ENCODE measurements at places on chromosomes 5 and 9.

DNA sequence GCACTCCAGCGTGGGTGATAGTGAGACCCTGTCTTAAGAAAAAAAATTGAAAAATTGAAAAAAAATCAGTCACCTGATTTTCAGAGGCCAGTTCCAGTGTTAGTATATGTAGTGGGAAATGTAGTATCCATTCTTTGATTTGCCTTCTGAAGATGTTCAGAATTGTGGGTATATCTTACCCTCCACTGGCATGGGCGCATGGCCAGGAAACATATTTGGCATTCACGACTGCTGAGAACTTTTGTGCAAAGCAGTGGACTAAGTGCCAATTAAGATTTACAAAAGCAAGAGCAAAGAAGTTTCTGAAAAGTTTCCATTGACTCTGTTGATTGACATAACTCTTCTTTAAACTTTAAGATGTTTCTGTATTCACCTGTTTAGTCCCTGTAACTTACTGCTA lies 2.4 kb downstream of the CAVIN4 start:
- DNase-seq: no peak

- DNase-seq: no peak
Measured at GRCh38 chr5:127290019-127290945, at the start of gene MEGF10. Gene MEGF10 (plus strand): TSS chr5:127290796. CDS start chr5:127331309, 40,513 bp downstream.

GRCh38 chr5:94577466-94578245 lies 40.7 kb downstream of the KIAA0825 start:
- no peak for DNase-seq

DNA sequence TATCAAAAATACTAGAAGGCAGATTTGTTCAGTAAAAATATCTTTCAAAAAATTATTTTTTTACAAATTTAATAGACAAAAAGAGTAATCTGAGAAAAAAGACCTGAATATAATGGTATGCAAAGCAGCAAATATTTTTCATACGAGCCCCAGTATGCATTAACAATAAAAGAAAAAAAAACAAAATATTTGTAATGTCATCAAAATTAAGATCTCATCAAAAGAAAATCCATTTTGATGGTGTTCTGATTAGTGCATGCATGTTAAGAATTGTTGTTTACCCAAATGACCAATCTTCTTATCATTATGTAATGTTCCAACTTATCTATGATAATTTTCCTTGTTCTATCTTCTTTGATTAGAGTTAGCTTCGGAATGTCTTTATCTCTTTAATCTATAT lies 106.1 kb downstream of the CDH9 start:
- no peak for DNase-seq

- no peak for DNase-seq
Measured at GRCh38 chr5:23823521-23823920, 316.1 kb downstream of the PRDM9 start.

- no peak for DNase-seq
Measured at GRCh38 chr5:103259705-103260355, 1.3 kb downstream of the MACIR start.

- DNase-seq: no peak
Measured at GRCh38 chr9:137370865-137371520, 52.0 kb downstream of the EXD3 start.

- no peak for DNase-seq
Measured at GRCh38 chr9:93812410-93812668, 142.8 kb downstream of the BARX1 start.

- no peak for DNase-seq
Measured at GRCh38 chr5:126341906-126342630, 81.1 kb upstream of the GRAMD2B start.

DNA sequence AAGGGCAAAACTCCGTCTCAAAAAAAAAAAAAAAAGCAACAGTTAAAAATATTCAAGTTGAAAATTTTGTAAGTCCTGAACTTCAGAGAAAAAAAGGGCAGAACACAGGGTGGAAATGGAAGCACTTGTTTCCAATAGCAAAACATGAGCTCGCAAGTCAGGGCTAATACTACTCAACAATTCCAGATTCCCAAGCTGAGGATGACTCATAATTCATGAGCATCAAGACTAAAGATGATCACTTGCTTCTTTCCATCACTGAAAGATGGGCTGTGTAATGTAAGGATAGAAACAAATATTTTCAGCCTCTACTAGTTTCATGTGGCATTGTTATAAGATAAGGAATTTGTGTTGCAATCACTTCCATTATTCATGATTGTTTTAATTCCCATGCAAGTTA lies 33.5 kb upstream of the FST start:
- no peak for DNase-seq

- no peak for DNase-seq
Measured at GRCh38 chr9:112384690-112385089, 4.8 kb downstream of the HSDL2 start.

GRCh38 chr5:164012371-164012770 lies 507.0 kb downstream of the MAT2B start:
- no peak for DNase-seq

DNA sequence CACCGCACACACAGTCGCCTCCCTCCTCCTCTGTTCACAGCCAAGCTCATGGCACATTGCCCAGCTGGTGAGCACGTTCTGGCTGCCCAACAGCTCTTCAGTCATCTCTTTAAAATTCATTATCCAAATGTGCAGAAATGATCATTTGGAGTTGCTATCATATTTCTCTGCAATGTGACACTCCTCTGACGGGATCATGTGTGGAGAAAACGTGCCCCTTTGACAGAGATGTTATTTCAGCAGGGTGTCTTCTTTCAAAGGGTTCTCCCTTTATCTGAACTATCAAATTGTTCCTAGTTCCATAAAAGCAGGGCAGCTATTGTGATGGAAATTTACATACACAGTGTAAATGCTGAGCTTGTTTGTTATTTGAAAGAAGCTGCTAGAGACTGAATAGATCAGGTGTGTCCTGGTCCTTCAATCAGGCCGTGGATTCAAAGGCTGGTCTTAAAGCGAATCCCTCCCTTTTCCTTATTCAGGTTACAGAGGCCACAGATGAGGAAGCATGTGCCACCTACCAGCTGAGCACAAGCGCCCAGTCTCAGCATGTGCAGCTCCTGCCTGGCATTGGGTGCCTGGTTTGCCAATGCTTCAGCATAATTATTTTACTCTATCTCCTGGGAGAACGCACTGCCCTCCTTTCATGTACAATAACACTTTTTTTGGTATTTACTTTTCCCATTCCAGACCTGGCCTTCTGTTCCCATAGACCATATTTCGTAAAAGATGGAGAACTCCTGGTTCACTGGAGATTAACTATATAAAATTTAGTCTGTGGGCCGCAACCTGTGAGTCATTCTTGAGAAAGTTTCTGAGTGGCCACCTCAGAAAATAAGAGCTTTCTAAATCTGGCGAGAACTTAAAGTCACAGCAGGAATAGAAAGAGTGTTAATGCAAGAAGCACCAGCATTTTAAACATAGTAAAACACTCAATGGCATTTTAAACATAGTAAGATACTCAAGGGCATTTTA lies 433.7 kb downstream of the ENC1 start:
- peak; percentile 79 for DNase-seq

DNA sequence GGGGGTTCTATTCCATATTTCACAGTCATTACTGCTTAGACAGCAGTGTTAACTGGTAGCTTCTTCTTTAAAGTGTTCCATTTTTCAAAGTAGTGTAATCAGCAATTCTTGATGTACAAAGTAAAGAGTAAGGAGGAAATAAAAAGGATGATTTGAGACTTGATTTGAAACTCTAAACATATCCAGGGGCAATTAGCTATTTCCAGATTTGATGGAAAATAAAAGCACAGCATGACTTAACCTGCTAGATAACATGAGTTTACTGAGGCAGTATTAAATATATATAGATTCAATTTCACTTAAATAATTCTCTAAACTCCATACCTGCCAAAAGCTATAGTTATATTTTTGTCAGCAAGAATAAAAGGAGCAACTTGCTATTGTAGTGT lies 29.8 kb downstream of the NR2F1 start:
- DNase-seq: no peak

GRCh38 chr9:134844821-134845220 lies 35.8 kb upstream of the FCN2 start:
- DNase-seq: no peak

- DNase-seq: no peak
Measured at GRCh38 chr5:2685651-2686272, 65.7 kb downstream of the IRX2 start.

DNA sequence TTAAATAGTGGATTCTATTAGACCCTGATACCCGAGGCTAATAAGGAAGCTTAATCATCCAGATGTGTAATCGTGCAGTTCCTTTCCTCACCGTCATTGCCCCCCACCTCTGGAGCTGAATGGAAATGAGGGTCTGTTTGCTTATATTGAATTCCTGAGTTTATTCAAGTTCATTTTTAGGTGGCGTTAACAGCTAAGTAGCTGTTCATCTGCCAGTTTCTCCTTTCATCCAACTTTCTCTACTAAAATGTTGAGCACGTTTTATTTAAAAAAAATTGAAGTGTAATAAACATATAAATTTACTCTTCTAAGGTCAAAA lies 291.0 kb downstream of the DOCK8 start:
- no peak for DNase-seq

DNA sequence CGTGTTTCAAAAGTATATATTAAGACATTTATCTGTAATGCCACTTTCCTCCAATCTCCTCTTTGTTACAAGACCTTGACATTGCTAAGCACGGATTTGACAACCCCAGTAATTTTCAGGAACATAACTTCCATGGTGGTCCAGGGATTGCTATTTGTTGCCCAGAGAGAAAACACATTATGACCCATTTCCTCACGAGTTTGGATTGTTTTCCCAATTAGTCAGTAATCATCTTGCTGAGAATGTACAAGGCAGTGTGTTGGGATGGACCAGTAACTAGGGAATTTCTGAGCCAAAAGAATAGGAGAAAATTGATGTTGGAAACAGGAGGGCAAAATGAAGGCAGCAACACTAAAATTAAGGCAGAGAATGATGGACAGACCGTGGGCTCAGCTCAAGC lies 574.1 kb downstream of the EBF1 start:
- no peak for DNase-seq

GRCh38 chr5:99308131-99308530 lies 379.3 kb upstream of the CHD1 start:
- DNase-seq: no peak

- DNase-seq: no peak
Measured at GRCh38 chr9:1722404-1722803, 292.7 kb upstream of the SMARCA2 start.

DNA sequence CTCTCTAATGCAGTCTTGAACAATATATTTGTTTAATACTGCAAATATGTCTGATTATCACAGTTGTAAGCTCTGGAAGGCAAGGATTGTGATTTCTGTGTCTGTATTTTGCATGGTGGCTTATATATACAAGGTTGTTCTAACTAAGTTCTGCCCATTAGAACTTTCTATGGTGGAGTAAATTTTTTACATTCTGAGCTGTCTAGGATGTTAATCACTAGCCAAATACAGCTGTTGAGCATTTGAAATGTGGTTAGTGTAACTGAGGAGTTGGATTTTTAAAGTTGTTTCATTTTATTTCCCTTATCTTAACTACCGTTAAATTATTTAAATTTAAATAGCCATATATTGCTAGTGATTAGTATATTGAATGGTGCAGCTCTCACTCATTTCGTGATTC lies 64.3 kb upstream of the DMRTA1 start:
- no peak for DNase-seq

DNA sequence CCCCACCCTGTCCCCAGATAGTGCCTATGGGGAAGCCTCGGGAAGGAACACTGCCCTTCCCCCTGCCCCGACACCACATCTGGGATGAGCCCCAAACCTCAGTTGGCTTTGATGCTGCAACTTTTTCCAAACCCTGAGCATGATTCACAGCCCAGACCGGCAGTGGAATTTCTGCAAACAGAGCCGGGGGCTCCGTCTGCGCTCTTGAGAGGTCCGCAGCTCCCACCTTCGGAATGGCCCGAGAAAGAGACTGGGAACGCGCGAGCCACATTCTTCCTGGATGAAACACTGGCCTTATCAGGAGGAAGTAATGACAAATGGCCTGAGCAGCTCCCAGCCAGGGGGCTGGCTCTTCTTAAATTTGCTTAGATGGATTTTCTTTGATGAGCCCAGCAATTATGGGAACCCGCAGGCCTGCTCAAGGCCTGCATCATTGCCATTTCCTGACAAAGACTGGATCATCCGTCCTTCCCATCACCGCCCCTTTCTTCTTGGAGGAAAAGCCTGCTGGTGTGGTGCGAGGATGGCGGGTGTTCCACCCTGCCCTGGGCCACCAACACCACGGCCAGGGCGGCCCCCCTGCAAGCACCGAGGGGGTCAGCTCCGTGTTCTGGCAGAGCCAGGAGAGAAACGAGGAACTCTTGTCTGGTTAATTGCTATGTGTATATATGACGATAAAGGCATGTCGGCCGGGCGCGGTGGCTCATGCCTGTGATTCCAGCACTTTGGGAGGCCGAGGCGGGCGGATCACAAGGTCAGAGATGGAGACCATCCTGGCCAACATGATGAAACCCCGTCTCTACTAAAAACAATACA lies 38.8 kb upstream of the COL5A1 start:
- peak; percentile 95 for DNase-seq

GRCh38 chr5:78541086-78541654 lies 107.4 kb downstream of the LHFPL2 start:
- no peak for DNase-seq

GRCh38 chr5:34409373-34409772 lies 246.8 kb upstream of the RAI14 start:
- no peak for DNase-seq

DNA sequence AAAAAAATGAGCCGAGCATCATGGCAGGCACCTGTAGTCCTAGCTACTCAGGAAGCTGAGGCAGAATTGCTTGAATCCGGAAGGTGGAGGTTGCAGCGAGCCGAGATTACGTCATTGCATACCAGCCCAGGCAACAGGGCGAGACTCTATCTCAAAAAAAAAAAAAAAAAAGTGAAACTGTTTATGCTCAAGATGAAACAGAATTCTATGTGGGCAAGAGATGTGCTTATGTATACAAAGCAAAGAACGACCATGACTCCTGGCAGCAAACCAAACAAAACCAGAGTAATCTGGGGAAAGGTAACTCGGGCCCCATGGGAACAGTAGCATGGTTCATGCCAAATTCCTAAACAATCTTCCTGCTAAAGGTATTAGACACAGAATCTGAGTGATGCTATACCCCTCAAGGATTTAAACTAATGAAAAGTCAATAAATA lies 32.6 kb upstream of the PLAC8L1 start:
- no peak for DNase-seq

DNA sequence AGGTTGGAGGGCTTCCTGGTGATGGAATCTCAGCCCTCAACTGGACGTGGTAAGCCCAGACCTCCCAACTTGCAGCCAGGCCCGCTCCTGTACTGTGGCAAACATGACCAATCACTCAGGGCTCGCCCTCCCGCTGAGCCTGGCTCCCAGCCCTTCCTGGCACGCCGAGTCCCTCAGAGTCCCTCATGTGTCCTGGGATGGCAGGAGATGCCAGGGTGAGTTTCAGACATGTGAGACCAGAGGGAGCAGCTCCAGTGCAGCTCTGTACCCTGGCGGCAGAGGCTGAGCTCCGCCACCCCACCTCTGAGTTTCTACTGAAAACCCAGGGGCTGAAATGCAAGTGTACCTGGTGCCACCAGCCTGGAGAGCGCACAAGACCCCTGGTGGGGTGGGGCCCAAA lies 42.0 kb upstream of the RXRA start:
- no peak for DNase-seq

- no peak for DNase-seq
Measured at GRCh38 chr9:21943464-21943863, 50.7 kb downstream of the CDKN2A start.

GRCh38 chr9:134069480-134070399 lies 1.9 kb upstream of the BRD3 start:
- no peak for DNase-seq
